ENCODE measurements at places on chromosomes 5 and 9.

DNA sequence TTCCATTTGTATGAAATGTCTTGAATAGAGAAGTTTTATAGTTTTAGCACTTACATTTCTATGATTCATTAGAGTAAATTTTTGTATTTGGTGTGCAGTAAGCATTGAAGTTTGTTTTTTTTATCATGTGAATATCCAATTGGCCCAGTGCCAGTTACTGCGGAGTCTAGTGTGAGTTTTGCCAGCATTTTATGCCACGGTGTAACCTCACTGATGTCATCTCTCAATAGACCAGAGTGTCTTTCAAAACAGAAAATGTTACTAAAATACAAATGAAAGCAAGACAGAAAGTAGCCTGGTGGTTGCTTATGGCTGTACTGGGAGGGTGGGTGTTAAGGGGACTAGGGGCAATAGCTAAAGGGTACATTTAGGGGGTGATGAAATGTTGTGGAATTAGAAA, 62.8 kb downstream of the IPPK start:
- no peak overlapping the region for H3K27ac ChIP-seq
- peaks cover 16% of the 10 kb centered on the region for H3K36me3 ChIP-seq
- no peaks in the 10 kb centered on the region for H3K27me3 ChIP-seq
- H3K4me1 ChIP-seq, result no peaks in the 10 kb centered on the region
- DNase-seq, result no peak

DNA sequence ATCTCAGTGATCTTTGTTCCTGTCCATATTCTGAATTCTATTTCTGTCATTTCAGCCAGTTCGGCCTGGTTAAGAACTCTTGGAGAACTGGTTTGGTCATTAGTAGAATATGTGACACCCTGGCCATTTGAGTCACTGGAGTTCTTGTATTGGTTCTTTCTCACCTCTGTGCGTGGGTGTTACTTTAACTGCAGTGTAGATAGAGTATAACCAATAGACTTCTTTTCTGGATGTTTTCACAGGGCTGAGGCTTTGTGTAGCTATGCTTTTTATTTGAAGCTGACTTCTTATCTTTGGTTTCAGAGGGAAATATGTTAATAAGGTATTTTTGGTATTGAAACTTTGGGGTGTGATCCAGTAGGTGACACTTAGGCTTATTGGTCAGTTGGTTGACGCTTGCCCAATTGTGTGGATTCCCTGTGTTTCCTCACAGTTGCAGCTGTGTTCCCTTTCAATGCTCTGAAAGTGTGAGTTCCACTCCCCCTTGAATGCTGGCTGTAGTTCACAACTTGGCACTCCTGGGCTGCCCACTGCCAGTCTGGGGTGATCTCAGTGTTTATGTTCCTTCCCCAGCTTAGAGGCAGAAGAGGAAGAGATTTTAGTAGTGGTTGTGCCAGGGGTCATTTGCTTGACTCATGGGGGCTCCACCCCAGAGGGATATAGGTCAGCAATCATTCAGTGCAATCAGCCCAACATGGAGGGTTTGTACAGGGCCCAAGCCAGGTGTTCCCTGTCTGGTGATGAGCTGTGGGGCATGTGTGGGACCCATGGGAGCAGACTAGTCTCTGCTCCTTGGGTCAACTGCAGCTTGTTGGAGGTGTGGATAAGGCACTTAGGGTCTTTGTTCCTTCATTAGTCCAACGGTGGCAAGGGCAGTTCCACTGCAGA, 34.9 kb upstream of the TEK start:
- H3K4me3 ChIP-seq, result no peak overlapping the region
- no peak overlapping the region for H3K27ac ChIP-seq
- DNase-seq, result no peak
- no peaks in the 10 kb centered on the region for H3K27me3 ChIP-seq
- H3K4me1 ChIP-seq, result no peaks in the 10 kb centered on the region
- H3K36me3 ChIP-seq, result no peaks in the 10 kb centered on the region

GRCh38 chr9:74281674-74282073, 215.5 kb upstream of the RORB start:
- no peaks in the 10 kb centered on the region for H3K27me3 ChIP-seq
- H3K36me3 ChIP-seq, result no peaks in the 10 kb centered on the region
- peaks cover 92% of the 10 kb centered on the region for H3K4me1 ChIP-seq
- peak overlapping the region; percentile 98 for H3K27ac ChIP-seq

- H3K27ac ChIP-seq, result no peak overlapping the region
- H3K36me3 ChIP-seq, result no peaks in the 10 kb centered on the region
- no peak overlapping the region for H3K4me3 ChIP-seq
- DNase-seq, result no peak
- no peaks in the 10 kb centered on the region for H3K4me1 ChIP-seq
These were observed 2.8 kb upstream of the IL5 start for GRCh38 chr5:132546108-132546507.

GRCh38 chr5:74186356-74187315, 453.9 kb downstream of the ENC1 start:
- H3K4me3 ChIP-seq, result no peak overlapping the region
- H3K4me1 ChIP-seq, result no peaks in the 10 kb centered on the region
- H3K36me3 ChIP-seq, result no peaks in the 10 kb centered on the region
- no peaks in the 10 kb centered on the region for H3K27me3 ChIP-seq
- no peak overlapping the region for H3K27ac ChIP-seq
